ENCODE measurements at places on chromosomes 16 and 17.

GRCh38 chr17:75146592-75146991, 7.7 kb downstream of the JPT1 start:
- DNase-seq, result no peak

DNA sequence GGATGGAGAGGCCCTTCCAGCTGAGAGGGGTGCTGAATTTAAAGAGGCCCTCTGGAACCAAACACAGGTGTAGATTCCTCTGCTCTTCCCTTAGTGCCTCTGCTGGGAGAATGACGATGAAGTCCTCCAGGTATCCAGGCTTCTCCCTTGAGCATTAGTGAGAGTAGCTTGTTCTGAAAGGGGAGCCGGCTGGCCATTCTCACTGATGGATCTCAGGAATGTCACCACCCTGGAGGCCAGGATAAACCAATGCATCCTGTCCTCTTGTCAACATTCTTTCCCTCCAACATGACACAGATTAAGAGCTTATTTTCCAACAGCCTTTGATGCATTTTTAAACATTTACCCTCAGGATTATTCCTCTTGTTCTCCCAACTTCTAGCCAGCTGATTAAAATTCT, 325.5 kb downstream of the CA10 start:
- DNase-seq, result no peak

GRCh38 chr16:72371307-72372086, 199.5 kb upstream of the PMFBP1 start:
- DNase-seq, result peak; percentile 74

- peak; percentile 18 for DNase-seq
These were observed 780.8 kb upstream of the CDH8 start for GRCh38 chr16:62816971-62817519.

GRCh38 chr17:49316889-49317675, 45.0 kb downstream of the ZNF652 start:
- DNase-seq, result no peak

GRCh38 chr17:35713069-35713728, 18.2 kb upstream of the RASL10B start:
- DNase-seq, result peak; percentile 97

GRCh38 chr17:42879596-42879985, 21.0 kb upstream of the G6PC1 start:
- DNase-seq, result peak; percentile 22

Measured in fibroblast of upper back skin (primary cell).